ENCODE measurements at places on chromosomes 3 and 15.

DNA sequence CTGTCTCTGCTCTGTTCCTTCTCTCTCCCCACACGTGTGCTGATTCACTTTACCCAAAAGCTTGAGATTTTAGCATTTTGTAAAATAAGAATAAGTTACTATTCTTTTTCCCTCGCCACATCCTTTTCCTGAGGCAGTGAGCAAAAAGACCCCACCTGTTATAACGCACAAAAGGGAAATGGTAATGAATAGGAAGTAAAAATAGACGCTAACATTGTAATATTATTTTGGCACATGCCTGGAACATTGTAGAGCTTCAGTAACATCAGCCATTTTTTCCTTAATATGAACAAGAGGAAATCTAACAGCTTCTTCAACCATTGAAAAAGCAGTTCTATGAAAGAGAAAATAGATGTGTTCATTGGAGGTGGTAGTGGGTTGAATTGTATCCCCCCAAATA lies 40.5 kb downstream of the CD200 start:
- no peak overlapping the region for H3K4me3 ChIP-seq
- H3K27me3 ChIP-seq = no peaks in the 10 kb centered on the region
- H3K4me1 ChIP-seq = peaks cover 30% of the 10 kb centered on the region
- peaks cover 13% of the 10 kb centered on the region for H3K36me3 ChIP-seq
- DNase-seq = no peak
- H3K27ac ChIP-seq = no peak overlapping the region

GRCh38 chr3:156260331-156260730 lies 140.0 kb downstream of the KCNAB1 start:
- no peak overlapping the region for H3K27ac ChIP-seq
- no peaks in the 10 kb centered on the region for H3K36me3 ChIP-seq
- H3K27me3 ChIP-seq = peaks cover 7% of the 10 kb centered on the region
- peaks cover 2% of the 10 kb centered on the region for H3K4me1 ChIP-seq
- H3K4me3 ChIP-seq = no peak overlapping the region

DNA sequence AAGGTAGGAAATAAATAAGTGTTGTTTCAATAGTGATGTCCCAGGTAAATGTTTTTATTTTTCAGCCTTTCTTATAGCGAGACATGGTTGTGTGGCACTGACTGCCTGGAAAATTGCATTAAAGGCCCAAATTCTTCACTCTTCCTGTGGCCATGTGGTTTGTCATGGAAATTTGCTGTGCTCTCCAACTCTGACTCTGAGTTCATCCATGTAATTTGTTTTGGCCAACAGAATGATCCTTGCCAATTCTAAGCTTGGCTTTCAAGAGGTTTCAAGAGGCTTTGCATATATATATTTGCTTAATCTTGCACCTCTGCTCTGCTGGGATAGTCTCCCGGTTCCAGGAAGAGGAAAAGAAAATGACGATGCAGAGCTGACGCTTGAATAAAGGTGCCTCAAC lies 107.5 kb upstream of the ARHGEF26 start:
- H3K4me3 ChIP-seq = no peak overlapping the region
- no peak overlapping the region for H3K27ac ChIP-seq
- H3K36me3 ChIP-seq = no peaks in the 10 kb centered on the region
- no peaks in the 10 kb centered on the region for H3K27me3 ChIP-seq
- no peak for DNase-seq

GRCh38 chr3:56238299-56238698 lies 230.0 kb downstream of the ERC2 start:
- H3K27ac ChIP-seq = no peak overlapping the region
- no peak overlapping the region for H3K4me3 ChIP-seq
- H3K36me3 ChIP-seq = no peaks in the 10 kb centered on the region
- DNase-seq = no peak

Data from activated naive CD8-positive, alpha-beta T cell treated with anti-CD3 and anti-CD28 coated beads for 36 hours (primary cell).